Activated CD4-positive, CD25-positive, alpha-beta regulatory T cell (primary cell): ENCODE measurements at places on chromosomes 6 and 20.

- no peak for DNase-seq
Measured at GRCh38 chr6:36927691-36928546, 26.6 kb upstream of the PI16 start.

- no peak for DNase-seq
Measured at GRCh38 chr6:41581381-41581991, 35.3 kb downstream of the FOXP4 start.

DNA sequence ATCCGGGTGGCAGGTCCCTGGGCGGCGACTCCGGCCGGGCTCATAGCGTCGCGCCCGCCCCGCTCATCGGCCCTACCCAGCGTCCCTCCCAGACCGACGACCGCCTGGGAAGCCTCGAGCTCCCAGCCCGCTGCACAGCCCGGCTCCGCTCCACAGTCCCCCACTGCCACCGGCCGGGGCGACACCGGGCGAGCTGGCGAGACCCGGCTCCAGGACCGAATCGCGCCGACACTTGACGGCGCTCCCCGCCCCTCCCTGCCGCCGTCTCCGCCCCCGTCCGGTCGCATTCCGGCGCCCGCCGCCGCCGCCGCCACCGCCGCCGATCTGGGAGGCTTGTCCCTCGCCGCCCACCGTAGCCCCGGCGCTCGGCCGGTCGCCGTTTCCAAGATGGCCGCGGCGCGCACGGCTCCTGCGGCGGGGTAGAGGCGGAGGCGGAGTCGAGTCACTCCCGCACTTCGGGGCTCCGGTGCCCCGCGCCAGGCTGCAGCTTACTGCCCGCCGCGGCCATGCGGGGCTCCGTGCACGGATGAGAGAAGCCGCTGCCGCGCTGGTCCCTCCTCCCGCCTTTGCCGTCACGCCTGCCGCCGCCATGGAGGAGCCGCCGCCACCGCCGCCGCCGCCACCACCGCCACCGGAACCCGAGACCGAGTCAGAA is at the start of gene MAP3K4:
TSS of gene MAP3K4 (plus strand) at position 364 of the 655 bp plus-strand sequence. CDS start at position 527, 163 bp downstream.
- DNase-seq = peak; percentile 76

DNA sequence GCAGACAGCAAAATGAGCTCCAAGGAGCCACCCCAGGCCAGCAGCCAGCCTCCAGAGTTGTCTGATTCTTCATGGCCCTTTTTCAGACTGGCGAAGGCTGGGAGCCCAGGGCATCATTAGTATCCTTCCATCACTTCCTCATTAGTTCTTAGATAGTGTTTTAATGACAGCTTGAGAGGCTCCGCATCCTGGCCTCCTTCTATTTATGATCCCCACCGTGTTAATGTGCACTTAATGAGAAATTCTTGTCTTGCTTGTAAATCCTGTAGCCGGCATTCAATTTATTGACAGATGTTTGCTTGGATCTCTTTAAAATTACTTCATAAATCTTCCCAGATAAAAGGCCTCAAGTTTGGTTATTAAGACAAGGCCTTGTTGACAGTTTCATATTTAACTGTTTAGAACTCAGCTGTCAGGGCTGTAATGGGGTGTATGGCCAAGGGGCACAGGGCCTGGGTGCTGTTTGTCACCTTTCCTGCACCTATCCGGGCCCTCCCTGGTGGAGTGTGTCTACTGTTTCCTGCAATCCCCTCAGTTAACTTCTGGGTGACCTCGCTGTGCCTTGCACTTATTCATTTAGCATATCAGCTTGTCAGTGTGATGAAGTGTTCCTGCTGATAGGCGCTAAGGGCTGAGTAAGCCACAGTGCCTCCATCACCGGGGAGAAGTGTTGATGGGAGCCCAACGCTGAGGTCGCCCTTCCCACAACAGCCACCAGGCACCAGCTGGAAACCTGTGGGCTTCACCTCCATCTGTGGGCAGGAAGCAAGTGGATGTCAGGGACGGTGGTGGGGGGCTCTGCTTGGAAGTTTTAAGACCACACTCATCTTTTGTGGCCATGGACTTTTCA is 169.3 kb downstream of the TSHZ2 start:
- no peak for DNase-seq

GRCh38 chr6:160122744-160123143 is 1.1 kb downstream of the SLC22A1 start:
- DNase-seq = no peak

GRCh38 chr6:123895806-123896205 is 92.1 kb downstream of the NKAIN2 start:
- no peak for DNase-seq

GRCh38 chr20:17627101-17627955 is 54.7 kb downstream of the RRBP1 start:
- DNase-seq = no peak

- DNase-seq = no peak
Measured at GRCh38 chr20:3046677-3047462, 1.0 kb downstream of the MRPS26 start.

DNA sequence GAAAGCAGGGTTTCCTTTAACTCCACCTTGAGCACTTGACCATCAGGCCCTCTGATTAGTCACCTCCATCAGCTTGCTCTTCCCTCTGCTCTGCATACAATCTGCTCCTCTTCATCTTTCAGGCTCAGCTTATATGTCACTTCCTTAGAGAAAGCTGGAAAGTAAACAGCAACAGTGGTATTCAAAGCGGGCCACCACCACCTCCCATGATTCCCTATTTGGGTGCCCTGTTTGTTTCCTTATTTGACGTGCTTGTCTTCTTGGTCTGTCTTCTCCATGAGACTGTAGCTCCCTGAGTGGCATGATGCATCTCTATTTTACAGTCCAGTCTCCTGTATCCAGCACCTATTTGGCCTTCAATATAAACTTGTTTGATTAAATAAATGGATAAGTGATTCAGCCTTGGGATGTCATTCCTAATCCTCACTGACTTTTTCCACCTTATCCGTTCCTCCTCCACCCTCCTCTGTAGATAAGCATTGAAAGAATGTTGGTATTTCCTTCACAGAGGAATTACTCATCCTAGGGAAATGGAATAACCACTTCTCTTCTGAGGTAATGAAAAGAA is 102.8 kb upstream of the SGK1 start:
- DNase-seq = no peak

DNA sequence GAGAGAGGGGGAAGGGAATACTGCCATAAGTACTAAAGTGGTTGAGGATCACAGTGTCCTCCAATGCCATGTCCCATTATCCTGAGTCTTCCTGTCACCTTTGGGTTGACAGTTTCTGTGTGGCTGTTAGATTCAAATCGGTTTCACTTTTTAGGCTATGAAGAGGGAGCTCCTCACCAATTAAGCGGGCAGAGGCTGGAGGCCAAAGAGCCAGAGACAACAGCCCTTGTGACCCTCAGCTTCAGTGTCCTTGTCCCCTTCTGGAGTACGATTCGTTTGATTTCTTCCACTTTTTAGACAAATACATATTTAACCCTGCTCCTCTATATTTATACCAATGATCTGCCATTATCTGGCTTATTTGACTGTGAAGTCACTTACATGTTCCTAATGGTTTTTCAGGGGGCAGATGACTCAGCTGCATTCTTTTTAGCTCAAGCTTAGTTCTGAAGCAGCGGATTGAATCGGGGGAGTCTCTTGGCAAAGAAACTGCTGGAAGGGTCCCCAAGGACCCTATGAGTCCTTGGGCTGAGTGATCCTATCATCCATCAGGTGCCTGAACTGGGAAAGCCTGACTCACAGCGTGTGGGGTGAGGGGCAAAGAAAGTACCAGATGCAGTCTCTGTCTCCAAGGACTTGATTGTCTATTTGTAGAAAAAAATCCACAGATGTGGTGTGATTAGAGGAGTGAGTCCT is 18.2 kb downstream of the FERMT1 start:
- DNase-seq = no peak

DNA sequence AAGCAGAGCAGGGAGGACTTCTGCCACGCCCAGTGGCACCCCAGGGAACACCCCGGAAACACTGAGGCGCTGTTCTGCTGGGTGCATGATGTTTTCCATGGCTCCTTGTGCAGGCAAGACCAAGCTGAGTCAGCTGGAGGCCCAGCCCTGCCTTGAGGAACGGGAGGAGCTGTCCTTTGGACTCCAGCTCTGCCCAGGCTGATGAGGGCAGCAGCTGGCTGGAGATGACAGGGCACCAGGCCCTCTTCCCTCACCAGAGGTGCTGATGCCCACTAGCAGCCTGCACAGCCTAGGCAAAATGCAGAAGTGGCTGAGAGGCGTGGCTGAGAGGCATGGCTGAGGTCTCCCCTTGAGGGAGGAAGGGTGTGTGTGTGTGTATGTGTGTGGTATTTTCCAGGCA is 2.4 kb downstream of the C6orf132 start:
- no peak for DNase-seq

GRCh38 chr6:54074578-54075195 is 36.6 kb upstream of the MLIP start:
- DNase-seq = no peak

GRCh38 chr6:53484476-53485280 is 60.2 kb downstream of the GCLC start:
- DNase-seq = peak; percentile 64

GRCh38 chr20:37518606-37519507 is 2.2 kb upstream of the NNAT start:
- no peak for DNase-seq

DNA sequence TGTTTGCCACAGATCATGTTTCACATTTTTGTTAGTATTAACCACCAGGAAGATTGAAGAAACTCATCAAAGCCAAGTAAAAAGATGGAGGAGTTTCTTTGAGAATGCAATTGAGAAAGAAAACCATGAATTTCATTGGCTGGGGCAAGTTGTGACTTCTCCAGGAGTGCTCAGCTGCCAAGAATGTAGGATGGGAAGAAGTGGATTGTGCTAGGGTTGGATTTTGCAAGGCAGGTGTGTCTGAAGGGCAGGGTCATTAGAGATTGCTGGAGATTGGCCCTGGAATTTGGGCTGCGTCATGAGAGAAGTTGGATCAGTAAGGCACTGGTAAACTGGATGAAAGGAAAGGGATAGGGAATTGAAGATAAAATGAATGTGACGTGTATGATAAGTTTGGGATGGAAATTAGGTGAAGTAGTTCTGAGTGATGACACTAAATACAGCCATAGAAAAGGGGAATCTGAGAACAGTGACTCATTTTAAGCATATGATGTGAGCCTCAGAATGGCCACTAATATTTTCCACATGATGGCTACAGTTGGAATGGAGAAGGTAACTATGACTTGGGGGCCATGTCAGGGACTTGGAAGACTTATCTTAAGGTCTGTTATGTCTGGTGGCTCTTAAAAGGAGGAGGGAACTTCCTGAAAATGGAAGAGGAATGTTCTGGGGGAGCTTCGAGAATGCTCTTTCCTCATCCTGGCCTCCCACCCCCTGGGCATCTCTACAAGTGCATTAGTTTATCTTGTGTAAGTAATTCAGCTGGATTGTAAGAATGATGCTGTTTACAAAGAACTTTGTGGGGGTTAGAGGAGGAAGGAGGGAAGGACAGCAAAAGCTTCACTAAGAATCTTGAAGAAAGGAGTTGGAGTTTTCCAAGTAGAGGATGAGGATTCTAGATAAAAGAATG is 27.8 kb upstream of the ERVFRD-1 start:
- DNase-seq = no peak

GRCh38 chr20:64119681-64120341 is 12.4 kb upstream of the NPBWR2 start:
- DNase-seq = no peak

DNA sequence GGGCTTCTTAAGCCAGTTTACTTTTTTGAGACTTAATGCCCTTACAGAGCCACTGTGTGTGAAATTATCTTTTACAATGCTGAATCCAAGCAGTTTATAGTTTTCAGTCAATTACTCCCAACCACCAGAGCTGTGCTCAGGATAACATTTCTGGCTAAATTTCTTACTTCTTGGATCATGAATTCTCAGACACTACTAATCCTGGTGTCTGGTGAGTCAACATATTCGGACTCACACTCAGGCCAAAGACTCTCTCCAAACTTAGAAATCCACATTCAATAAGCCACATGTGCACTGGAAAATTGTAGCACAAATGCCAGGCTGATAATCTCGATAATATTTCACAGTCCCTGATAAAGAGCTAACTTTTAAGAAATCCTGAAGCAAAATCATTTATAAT is 49.0 kb downstream of the PTPRT start:
- no peak for DNase-seq

DNA sequence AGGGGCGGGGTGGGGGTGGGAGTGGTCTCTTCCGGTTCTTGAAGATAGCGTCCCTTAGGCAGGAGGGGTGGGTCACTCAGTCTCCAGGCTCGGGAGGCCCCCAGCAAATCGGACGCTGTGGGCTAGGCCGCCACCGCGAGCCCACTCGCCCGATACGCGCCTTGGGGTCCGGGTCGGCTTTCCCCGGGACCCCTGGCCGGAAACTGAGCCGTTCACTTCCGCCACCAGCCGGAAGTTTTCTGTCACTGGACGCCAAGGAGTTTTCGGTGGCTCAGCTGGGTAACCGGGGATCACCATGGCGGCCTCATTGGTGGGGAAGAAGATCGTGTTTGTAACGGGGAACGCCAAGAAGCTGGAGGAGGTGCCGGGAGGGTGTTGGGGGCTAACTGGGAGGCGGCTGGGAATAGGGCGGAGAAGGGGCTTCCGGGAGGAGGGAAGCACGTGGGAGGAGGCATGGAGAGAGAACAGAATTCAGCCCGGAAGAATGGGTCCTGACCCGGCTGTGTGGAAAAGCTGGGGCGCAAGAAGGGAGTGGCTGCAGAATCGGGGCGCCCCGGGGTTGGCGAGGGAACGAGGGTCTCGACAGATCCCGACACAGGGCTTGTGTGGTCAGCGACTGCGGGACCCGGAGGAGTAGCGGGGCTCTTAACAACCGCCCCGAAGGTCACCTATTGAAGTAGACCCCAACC is at the start of gene ITPA:
TSS of gene ITPA (plus strand) at position 242 of the 689 bp plus-strand sequence. CDS start at position 296, 54 bp downstream.
- peak; percentile 38 for DNase-seq

DNA sequence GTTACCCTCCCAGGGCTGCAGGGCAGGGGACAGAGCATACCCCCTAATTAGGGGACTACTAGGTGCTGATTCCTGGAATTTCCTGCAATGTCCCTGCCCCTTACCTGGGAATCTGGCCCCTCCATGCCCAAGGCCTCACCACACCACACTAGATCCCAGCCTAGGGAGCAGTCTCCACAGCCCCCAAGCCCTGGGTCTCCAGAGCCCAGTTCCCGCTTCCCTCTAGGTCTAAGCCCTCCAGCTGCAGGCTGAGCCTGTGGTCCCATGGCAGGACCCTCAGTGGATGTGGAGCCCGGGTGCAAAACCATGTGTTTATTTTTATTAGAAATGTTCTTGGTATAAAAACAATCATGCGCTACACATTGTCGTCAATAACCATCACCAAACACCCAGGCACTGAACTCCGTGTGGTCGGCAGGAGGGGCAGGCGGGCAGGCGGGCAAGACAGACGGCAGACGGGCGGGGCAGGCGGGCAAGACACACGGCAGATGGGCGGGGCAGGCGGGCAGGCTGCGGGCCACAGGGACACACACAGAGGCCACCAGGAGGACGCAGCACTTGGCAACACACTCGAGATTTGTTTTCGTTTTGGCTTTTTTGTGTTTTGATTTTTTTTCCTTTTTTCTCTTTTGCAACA is 124.2 kb downstream of the GRM4 start:
- DNase-seq = no peak

GRCh38 chr6:3782876-3783832 is 31.6 kb upstream of the PXDC1 start:
- no peak for DNase-seq

- DNase-seq = no peak
Measured at GRCh38 chr6:156517088-156517487, 260.1 kb upstream of the ARID1B start.
